ENCODE measurements at places on chromosomes 16 and 17. TPM values are rescaled to one million over a fixed set of nuclear protein-coding genes. Genes with fewer than 3 reads are reported as not detected.

The OR4D1 gene
- total RNA-seq: not detected

The PERCC1 gene
- not detected for total RNA-seq

The TEX19 gene
- total RNA-seq: not detected

The ADAM11 gene
- total RNA-seq: under 0.01 TPM

The CREBBP gene
- total RNA-seq: 32.2 TPM

The TOP2A gene
- 92.2 TPM for total RNA-seq

The SEPTIN12 gene
- total RNA-seq: not detected

The CDH16 gene
- not detected for total RNA-seq

The RAMP2 gene
- total RNA-seq: not detected

The SLC13A2 gene
- total RNA-seq: not detected

The EVPLL gene
- not detected for total RNA-seq

The TLCD2 gene
- 5.3 TPM for total RNA-seq

The CCDC144A gene
- total RNA-seq: 9.9 TPM

The CDRT15L2 gene
- total RNA-seq: not detected

The CCDC154 gene
- total RNA-seq: 0.13 TPM

The CHRNB1 gene
- total RNA-seq: 5.4 TPM

The C17orf107 gene
- total RNA-seq: 2.5 TPM

The MYL4 gene
- total RNA-seq: 0.22 TPM

The NAA60 gene
- 18.6 TPM for total RNA-seq

The MMP28 gene
- total RNA-seq: 0.26 TPM

The CHST4 gene
- total RNA-seq: 0.26 TPM

The TBC1D3D gene
- total RNA-seq: not detected

The SOST gene
- total RNA-seq: not detected

The MYH13 gene
- not detected for total RNA-seq

The BAHCC1 gene
- 14.4 TPM for total RNA-seq

The TPSAB1 gene
- not detected for total RNA-seq

The EVI2B gene
- total RNA-seq: 1.4 TPM

The ORC6 gene
- 6.3 TPM for total RNA-seq

The ASB16 gene
- 0.11 TPM for total RNA-seq

The CPHXL2 gene
- not detected for total RNA-seq

The PRR15L gene
- total RNA-seq: 0.11 TPM

The ACSM2A gene
- not detected for total RNA-seq

The FOXN1 gene
- total RNA-seq: 0.11 TPM

The C1QTNF1 gene
- 39.5 TPM for total RNA-seq

The GSDMA gene
- 0.39 TPM for total RNA-seq

The SRCAP gene
- 20.4 TPM for total RNA-seq

The ALOXE3 gene
- not detected for total RNA-seq

The COX6A2 gene
- not detected for total RNA-seq

The GINS2 gene
- 2.9 TPM for total RNA-seq

The CLEC10A gene
- not detected for total RNA-seq

The PYY gene
- total RNA-seq: 0.13 TPM

The SHISA6 gene
- not detected for total RNA-seq

The PGAP3 gene
- total RNA-seq: 11.4 TPM

The FA2H gene
- not detected for total RNA-seq

The SOX8 gene
- 0.91 TPM for total RNA-seq

The TP53TG3C gene
- total RNA-seq: not detected
